ENCODE measurements at places on chromosomes 7 and 10.

DNA sequence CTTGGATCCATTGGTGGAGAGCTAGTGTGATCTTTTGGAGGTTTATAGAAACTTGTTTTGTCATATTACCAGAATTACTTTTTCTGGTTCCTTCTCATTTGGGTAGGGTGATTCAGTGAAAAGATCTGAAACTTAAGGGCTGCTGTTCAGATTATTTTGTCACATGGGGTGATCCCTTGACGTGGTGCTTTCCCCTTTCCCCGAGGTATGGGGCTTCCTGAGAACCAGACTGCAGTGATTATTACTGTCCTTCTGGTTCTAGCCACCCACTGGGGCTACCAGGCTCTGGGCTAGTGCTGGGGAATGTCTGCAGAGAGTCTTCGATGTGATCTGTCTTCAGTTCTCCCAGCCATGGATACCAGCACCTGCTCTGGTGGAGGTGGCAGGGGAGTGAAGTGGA, 1030.0 kb downstream of the GRM8 start:
- no peak for DNase-seq

DNA sequence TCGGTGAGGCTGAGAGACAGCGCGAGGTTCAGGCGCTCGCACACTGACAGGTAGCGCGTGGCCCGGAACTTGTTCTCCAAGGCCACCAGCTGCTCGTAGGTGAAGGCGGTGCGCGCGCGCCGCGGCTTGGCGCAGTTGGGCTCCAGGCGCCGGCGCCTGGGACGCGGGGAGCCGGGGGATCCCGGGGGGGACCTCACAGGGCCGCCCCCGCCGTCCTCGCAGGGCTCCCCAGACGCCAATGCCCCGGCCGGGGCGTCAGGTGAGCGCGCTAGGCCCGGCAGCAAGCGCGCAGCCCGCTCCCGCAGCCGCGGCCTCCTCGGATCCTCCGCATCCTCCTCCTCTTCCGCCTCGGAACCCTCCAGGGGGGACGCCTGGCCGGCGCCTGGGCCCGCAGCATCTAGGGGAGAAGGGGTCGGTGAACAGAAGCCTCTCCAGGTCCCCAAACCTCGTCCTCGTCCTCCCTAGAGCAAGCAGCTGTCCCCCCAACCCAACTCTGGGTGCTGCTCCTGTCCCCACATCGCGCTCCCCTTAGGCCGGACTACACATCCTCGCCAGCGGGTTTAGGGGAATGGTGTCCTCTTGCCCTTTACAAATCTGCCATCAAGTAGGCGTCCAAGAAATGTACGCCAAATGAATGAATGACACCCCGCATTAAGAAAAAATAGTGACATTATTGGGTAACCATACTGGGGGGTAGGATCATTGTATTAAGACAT, 1.9 kb downstream of the NKX1-2 start:
- DNase-seq: no peak

GRCh38 chr7:138595454-138595853, 105.7 kb downstream of the SVOPL start:
- DNase-seq: no peak

DNA sequence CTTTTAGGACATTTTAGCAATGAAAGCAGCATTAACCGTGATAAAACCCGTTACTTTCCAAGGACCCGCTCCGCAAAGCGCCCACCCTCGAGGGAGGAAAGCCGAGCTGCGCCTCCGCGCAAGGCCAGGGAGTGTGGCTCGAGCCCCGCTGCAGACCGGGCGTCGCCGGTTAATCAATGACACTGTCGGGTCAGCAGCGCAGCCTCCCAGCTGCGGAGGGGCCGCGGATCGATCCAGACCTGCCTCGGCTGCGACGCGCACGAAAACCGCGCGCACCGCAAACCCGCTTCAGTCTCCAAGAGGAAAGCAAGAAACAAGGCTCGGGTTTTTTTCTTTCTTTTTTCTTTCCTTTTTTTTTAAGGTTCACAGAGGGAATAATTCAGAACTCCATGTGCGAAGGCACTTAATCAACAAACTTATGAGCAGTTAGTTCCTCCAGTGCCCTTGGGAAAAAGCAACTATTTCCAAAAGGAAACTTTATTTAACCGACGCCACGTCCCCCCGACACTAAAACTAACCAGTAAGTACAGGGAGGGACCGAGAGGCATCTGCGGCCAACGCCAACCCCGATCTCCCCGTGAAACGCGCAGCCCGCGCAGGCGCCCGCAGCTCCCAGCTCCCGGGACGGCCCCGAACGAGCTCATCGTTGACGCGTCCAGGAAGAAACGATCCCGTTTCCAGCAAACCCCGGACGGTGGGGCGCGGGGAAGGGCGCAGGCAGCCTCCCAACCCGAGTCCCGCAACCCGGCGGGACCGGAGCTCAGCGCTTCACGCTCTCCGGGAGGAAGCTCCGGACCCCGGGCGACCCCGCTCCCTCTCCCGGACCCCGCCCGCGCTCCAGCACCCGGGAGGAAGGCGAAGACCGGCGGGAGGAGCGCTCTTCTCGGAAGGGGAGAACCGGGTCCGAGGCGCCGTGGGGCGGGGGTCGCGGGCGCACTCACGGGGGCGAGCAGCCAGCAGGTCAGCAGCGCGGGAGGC, 598 bp downstream of the VIPR2 start:
- DNase-seq: no peak

GRCh38 chr7:88278881-88279280, 27.8 kb downstream of the STEAP4 start:
- no peak for DNase-seq

- no peak for DNase-seq
Observed at GRCh38 chr10:124109261-124109660, 15.9 kb upstream of the CHST15 start.

DNA sequence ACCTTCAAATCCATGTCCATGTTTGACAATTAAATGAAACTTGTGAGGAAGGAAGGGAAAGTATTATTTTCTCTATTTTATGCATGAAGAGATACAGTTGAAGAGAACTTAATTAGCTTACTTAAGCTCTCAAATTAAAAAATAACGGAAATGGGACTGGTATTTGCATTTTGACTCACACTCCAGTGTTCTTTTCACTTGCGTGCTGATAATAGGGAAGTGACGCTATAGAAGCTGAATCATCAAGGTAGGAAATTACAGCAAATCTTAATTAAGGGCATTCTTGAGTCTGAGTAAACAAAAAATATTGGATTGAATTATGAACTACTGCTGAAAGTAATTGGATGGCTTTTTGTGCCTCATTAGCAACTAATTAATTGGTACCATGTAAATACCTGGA, 44.0 kb upstream of the NPVF start:
- no peak for DNase-seq

DNA sequence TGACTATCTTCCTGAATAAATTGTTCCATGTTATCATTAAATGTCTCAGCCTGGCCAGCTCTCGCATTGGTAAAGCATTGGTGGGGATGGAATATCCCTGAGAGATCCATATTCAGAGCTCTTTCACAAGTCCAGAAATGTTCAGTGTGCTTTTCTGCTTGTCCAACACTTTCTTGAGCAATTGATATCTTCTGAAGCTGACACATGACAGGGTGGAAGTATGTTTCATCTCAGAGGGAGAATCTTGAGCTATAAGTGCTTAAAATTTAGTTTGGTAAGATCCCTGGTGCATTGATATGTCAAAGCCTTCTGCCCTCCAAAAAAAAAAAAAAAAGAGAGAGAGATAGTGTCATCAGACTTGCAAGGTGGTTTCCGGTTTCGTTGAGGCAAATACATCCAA, 7.4 kb downstream of the IFIT3 start:
- DNase-seq: no peak

- DNase-seq: no peak
Observed at GRCh38 chr10:95389982-95390381, 99.2 kb upstream of the PDLIM1 start.

DNA sequence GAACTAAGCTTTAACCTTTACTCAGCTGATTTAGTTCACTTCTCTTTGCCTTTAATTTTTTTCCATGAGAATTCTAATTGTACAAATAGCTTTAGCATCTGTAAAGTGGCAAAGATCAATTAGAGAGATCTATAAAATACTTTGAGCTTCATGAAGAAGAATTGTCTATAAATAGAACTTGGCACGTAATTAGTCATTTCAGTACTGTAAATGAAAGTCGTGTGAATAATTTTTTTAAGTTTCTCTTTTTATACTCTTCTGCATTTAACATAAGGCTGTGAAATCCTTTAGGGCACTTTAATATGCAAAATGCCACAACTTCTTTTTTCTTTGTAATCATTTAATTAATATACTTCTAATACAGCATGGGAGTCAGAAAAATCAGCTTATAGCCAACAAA, 177.8 kb downstream of the CSTF2T start:
- DNase-seq: no peak

DNA sequence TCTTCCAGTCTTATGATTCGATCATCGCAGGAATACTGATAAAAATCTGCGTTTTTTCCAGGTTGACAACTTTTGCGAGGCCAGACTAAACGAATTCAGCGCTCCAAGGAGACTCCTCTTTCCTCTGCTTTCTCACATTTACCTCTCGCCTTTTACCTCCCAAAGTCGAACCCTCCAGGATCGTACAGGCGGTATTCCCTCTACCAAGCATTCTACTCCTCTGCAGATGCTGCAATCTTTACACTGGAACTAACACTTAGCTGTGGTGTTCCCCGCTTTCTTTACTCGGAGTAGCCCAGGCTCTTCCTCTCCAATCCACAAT, 449 bp downstream of the NUDT5 start:
- DNase-seq: no peak

DNA sequence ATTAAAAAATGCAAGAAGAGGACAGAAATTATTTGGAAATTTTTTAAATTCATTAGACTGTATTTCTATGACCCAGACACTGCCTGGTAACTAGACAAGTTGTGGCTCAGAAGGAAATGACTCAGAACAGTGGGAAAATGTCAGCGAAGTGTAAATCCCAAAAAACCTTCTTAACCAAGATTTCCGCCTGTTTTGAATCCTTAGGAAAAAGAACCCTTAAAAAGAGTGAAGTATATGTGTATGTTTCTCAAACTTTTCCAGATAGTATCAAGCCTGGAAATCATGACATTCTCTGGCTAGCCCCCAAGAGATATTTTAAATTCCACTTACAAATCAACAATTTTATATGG, 42.7 kb upstream of the PLXNA4 start:
- no peak for DNase-seq

GRCh38 chr7:100013328-100013676, 2.1 kb upstream of the ZKSCAN1 start:
- peak; percentile 9 for DNase-seq

DNA sequence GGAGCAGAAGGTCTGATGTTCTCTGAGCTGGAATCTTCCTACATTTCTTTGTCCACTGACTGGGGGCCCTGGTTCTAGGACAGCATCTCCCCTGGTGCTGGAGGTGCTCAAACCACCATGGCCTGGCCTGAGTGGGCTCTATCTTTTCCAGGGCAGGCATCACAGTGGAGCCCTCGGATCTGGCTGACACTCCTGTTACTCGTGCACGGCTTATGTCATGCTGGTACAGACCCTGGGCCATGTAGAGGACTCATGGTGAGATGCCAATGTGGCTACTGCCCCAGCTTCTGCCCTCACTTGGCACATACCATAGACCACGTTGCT, 96.0 kb downstream of the HIPK2 start:
- no peak for DNase-seq

GRCh38 chr10:15280462-15280861, 90.6 kb downstream of the FAM171A1 start:
- DNase-seq: no peak

- no peak for DNase-seq
Observed at GRCh38 chr7:130734815-130735716, 1.1 kb upstream of the KLF14 start.

DNA sequence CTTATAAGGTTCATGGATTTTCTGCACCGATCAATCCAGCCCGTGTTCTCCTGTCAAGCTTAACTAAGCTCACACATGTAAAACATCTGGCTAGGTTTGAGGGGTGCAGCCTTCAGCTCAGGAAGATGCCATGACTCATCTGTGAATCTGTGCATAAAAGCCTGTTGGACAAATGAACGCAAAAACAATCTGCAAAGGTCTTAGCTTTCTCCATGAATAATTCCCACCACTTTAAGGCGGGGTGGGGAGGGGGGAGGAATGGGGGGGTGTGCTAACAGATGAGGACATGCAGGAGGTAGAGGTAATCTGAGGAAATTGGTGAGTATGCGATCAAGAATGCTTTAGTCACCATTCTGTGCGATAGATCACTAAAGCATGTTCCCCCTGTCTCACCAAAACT, 4.8 kb downstream of the DOCK4 start:
- DNase-seq: no peak

GRCh38 chr7:120806669-120807068, 51.3 kb downstream of the TSPAN12 start:
- no peak for DNase-seq

GRCh38 chr10:36564433-36564832, 561.0 kb upstream of the ANKRD30A start:
- no peak for DNase-seq

GRCh38 chr10:50982989-50983388, 91.3 kb upstream of the PRKG1 start:
- no peak for DNase-seq

All from activated naive CD4-positive, alpha-beta T cell treated with Interleukin-2 at 50 U/mL for 16 hours (primary cell).